NCI-H82 (cell line): ENCODE measurements at places on chromosomes 5 and 9.

- DNase-seq: no peak
These were observed 2.1 kb downstream of the ADAMTS2 start for GRCh38 chr5:179343021-179343718.

DNA sequence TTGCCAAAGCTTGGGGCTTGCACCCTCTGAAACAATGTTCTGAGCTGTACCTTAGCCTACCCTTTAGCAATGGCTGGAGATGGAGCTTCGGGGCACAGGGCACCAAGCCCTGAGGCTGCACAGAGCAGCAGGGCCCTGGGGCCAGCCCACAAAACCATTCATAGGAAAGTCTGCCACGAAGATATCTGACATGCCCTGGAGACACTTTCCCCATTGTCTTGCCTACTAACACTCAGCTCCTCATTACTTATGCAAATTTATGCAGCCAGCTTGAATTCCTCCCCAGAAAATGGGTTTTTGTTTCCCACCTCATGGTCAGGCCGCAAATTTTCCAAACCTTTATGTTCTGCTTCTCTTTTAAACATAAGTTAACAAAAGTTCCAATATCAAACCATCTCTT lies 105.7 kb downstream of the DTWD2 start:
- DNase-seq: no peak

- no peak for DNase-seq
These were observed 1.9 kb upstream of the DAP start for GRCh38 chr5:10762776-10763500.

GRCh38 chr9:72506615-72507014 lies 14.8 kb upstream of the TMC1 start:
- DNase-seq: no peak

DNA sequence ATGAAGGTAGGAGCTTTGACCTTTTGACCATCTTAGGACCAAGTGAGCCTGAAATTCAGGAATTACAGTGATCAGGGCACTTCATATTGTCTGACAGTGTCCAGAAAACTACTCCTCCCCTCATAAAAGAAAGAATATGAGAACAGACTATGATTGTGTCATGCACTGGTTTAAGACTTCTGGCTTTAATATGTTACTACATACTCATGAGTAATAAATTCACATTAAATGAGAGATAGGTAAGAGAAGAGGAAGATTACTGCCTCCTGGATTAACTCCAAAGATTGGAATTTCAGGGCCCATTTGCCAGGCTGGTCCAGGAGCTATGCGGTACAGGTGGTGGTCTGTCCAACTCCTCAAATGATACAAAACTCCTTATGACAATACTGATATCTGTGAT lies 213.5 kb upstream of the ADRA1B start:
- no peak for DNase-seq

GRCh38 chr5:122078116-122079110 lies at the start of gene LOX:
Gene LOX (minus strand): TSS chr5:122078259. CDS start chr5:122077985, 274 bp downstream.
- DNase-seq: peak; percentile 79

GRCh38 chr9:133509179-133510083 lies 15.3 kb downstream of the MYMK start:
- peak; percentile 26 for DNase-seq

GRCh38 chr9:89781838-89782540 lies 177.2 kb downstream of the GADD45G start:
- DNase-seq: no peak

GRCh38 chr9:131167146-131167692 lies 41.8 kb downstream of the NUP214 start:
- no peak for DNase-seq

DNA sequence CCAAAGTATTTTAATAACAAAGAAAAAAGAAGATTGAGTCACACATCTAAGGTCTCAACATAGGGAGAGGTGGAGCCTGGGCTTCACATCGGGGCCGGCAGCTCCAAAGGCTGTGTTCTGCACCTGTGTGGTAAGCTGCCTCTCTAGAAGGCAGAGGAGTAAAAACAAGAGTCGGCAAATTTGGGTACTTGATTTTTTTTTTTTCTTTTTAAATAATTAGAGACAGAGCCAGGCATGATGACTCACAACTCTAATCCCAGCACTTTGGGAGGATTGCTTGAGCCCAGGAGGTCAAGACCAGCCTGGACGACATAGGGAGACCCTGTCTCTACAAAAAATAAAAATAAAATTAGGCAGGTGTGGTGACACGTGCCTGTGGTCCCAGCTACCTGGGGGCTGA lies 4.7 kb downstream of the URM1 start:
- DNase-seq: no peak

DNA sequence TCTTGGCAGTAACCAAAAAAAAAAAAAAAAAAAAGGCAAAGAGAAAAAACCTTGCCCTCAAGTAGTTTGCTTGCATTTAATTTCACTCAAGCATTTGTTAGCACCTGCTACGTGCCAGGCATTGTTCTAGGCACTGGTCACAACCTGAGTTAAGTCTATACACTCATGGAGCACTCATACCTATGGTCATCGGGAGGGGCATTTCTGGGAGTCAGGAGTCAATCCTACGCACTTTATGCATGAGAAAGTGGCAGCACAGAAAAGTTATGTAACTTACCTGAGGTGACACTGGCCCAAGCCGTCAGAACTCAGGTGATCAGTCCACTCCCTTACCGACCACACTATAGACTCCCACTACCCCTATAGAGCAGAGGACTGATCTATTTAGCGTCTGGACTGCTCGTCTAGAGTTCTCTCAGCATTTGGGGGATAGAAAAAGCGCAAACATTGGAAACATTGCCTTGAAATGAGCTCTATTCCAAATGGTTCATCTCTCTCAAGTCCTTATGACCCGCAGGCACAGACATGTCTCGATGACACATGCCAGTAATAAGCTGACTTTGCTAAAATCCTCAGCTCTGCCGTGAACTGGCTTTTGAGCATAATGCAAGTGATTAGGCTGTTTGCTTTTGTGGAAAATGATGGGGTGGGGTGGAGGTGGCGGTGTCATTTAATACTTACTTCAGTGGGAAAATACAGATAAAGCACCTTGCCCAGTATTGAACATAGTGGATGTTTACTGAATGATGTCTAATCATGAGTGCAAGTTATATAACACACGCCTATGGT lies 160.2 kb downstream of the ARHGEF28 start:
- no peak for DNase-seq

GRCh38 chr5:88404405-88404804 lies 135.8 kb upstream of the TMEM161B start:
- no peak for DNase-seq

DNA sequence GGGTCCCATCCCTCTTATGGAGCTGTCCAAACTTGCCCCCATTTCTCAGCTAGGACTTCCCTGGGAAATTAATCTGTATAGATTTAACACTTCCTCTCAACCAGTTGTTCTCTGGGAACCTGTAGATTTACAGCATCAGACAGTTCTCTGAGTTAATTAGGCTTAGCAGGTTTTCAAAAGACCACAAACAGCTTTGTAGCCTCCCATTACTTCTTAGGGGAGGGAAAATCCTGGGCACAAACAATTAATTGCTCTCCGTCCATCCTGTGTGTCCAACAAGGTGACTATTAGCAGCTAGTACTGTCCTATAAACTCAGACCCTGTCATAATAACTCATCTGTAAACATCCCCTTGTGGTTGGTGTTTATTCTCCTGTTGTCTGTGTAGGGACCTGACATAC lies 197.9 kb downstream of the GOLPH3 start:
- peak; percentile 24 for DNase-seq
